Iris pigment epithelial cell (primary cell): ENCODE measurements at places on chromosomes 7 and 10.

- DNase-seq, result no peak
These were observed 22.3 kb downstream of the PIK3CG start for GRCh38 chr7:106887421-106887820.

GRCh38 chr10:80513106-80513505, 24.6 kb upstream of the SH2D4B start:
- no peak for DNase-seq

DNA sequence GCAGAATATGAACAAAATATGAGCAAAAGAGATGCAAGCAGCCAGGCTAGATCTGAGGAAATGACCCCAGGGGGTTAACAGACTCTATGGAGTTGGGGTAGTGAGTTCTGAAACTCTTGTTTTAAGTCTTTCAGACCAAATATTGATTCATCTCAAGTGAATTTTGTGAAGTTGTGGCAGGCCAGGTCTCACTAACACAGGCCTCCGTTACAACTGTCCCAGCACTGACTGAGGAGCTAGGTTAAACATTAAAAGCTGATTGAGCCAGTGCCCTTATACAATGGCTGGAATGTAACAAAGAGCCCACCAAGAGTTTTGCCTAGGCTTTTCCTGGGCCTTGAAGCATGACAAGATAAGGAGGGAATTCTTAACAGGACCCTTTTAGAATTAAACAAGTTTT, 192.3 kb upstream of the STK17A start:
- no peak for DNase-seq

DNA sequence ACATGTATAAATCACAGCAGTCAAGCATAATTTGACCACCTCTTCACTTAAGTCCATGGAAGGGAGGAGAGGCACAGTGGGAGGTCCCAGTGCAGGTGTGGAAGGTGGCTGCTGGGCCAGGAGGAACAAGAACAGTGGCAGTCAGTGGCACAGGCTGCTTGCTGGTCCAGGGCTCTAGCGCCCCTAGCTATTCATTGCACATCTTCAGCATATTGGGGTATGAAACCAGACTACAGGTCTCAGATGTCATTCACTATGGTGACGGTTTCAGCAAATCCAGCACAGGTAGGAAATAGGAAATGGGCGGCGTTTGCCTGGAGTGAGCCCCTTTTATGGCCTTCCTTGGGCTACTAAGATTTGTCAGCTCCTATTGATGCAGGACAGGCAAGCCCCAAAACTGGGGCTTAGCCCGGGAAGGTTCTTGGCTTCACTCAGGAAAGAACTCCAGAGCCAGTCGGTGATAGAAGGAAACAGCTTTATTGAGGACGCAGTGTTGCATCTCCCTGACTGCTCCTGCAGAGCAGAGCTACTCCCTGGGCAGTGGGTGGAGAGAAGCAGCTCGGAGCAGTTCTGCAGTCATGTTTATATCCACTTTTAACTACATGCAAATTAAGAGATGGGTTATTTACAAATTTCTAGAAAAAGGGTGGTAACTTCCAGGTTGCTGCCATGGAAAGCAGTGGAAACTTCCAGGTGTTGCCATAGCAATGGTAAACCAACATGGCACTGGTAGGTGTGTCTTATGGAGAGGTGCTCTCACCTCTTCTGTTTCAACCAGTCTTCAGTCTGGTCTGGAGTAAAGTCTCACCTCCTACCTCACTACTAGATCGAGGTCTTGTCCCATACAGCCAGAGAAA, 608.8 kb downstream of the PARD3 start:
- DNase-seq, result no peak

GRCh38 chr10:76382381-76382851, 951.0 kb downstream of the LRMDA start:
- peak; percentile 58 for DNase-seq

DNA sequence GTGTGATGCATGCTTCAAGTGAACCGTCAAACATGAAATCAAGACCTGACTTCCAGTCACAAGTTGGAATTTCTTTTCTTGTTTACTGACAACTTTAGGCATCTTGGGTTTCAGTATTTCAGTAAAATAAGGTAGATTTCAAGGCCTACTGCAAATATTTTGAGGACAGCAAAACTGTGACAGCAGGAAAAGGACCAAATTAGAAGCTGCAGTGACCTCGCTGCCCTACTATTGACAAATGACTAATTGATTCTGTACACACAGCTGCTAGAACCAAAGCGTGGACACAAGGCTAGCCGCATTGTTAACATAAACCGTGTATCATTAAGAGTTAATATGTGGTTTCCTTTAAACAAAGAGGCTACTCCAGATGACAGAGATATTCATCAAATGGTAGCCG, 105.7 kb upstream of the SEC61G start:
- no peak for DNase-seq

DNA sequence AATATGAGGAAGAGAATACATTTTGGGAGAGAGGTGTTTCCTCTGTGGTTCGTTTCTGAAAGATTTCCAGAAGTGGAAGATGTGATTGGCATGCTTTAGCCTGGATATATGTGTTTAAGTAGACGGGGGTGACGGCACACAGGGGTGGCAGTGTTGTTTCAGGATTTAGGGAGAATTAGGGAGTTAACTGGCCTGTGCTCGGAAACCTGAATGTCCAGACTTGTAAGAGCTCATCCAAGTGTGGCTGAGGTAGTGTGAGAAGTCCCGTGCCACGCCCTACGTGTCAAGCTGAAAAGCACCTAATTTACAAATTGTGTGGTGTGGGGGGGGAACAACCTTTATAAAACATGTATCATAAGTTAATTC, 1.1 kb downstream of the RALA start:
- DNase-seq, result no peak

- DNase-seq, result no peak
These were observed 64.3 kb upstream of the NKX6-2 start for GRCh38 chr10:132850246-132850645.

DNA sequence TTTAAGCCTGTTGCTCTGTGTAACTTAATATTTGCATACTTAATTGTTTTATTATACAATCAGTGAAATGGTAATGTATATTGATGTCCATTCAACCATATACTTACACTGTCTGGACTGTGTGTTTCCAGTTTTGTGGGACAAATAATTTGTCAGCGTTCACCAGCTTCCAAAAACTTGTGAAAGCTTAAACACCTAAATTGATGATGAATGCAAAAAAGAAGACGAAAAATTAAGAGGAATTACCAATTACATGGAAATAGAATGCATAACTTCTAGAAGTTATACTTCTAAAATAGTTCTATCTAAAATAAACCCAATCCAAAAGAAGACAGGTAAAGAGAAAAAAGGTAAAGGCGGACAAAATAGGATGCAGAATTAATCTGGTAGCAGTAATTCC, 155.0 kb upstream of the FZD1 start:
- DNase-seq, result no peak

- peak; percentile 67 for DNase-seq
These were observed 50.1 kb downstream of the LANCL2 start for GRCh38 chr7:55415173-55415778.
